NCI-H1417 treated with DMSO at 0.1 percent for 48 hours (cell line): ENCODE measurements at places on chromosomes 7 and 10.

GRCh38 chr7:35485436-35485835 lies 209.5 kb downstream of the HERPUD2 start:
- no peak for DNase-seq

DNA sequence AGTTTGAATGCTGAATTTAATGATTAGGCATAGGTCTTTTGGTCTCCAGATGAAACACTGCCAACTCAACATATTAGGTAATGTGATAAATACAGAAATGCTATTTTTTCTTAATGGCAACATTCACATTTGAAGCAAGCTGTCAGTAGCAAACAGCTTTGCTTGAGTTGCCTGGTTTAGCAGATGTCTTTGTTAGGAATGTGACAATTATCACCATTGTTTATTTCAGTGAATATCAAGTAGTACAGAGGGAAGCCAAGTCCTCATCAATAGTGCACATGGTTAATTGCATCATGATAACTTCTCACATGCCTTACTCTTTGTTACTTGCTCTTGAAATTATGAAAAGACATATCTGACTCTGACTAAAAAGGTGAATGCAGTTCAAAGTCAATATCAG lies 23.7 kb upstream of the SEPTIN7 start:
- no peak for DNase-seq

DNA sequence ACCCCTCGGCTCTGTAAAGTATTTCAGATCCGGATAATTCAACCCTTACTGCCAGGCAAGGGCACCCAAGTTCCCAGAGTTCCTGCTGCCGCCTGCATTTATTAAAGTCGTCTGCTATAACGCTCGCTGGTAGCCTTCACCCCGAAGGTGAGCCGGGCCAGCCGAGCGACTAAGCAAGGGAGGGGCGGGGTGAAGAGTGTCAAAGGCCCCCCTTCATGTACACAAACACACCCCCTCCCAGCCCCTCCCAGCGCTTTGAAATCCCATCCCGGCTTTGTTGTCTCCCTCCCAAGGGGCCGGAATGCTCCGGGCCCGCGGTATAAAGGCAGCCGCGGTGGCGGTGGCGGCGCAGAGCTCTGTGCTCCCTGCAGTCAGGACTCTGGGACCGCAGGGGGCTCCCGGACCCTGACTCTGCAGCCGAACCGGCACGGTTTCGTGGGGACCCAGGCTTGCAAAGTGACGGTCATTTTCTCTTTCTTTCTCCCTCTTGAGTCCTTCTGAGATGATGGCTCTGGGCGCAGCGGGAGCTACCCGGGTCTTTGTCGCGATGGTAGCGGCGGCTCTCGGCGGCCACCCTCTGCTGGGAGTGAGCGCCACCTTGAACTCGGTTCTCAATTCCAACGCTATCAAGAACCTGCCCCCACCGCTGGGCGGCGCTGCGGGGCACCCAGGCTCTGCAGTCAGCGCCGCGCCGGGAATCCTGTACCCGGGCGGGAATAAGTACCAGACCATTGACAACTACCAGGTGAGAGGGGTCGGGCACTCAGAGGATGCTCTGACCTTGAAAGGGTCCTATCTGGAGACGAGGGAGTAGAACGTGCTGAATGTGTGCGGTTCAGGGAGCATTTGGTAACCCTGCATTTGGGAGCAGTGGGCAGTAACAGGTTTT lies at the start of gene DKK1:
DKK1 (plus strand) TSS at position 349 of the 889 bp plus-strand sequence; CDS start at position 503, 154 bp downstream.
- no peak for DNase-seq

DNA sequence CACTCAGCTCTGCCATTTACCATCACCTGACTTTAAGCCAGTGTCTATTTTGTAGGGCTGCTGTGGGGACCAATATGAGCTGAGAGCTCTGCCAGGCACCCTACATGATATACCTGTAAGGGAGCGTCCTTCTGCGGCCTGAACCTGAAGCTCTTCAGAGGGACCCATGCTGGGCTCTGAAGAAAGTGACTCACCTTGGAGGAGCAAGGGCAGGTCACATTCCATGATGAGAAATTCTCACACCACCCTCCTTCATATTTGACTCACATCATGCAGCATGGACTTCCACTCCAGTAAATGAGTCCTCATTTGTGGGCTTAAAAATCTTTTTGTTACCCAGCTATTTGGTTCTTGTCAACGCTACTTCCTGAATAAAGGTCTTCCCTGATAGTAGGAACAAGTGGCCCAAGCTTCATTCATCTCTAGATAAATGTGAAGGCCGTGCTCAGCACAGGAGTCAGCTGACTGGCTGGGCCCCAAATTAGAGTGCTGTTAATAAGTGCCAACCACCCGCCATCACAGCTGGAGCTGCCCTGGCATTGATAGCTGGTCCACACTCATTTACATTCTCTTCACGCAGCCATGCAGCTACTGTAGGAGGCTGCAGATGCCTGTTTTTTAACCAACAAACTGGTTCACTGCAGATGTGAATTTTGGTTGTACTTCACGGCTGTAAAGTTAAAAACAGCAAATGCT lies 78.4 kb downstream of the RNF216 start:
- DNase-seq: no peak

GRCh38 chr7:125934539-125934938 lies 1004.9 kb upstream of the POT1 start:
- DNase-seq: peak; percentile 36

DNA sequence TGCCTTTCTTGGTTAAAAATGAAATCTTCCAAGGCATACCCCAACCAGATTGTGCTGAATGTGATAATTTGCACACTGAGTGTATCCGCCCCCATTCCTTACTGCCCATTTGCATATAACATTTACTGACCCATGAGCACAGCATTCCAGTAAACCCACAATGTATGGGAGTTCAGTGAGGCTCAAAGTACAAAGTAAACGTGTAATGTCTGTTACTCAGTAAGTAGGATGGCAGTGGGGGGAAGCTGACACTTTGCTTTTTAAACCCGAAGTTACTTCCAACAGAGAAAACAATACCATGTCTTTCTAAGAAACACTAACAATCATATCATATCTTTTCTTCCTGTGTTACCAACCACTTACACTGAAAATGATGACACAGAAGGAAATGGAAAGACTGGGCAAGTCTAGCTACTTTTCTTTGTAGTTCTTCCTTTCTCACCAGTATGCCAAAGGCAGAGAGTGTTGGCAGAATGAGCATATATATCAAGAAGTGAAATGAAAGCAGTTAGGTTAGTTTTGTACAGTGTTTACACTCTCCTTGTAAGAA lies 27.1 kb upstream of the SOSTDC1 start:
- DNase-seq: no peak

DNA sequence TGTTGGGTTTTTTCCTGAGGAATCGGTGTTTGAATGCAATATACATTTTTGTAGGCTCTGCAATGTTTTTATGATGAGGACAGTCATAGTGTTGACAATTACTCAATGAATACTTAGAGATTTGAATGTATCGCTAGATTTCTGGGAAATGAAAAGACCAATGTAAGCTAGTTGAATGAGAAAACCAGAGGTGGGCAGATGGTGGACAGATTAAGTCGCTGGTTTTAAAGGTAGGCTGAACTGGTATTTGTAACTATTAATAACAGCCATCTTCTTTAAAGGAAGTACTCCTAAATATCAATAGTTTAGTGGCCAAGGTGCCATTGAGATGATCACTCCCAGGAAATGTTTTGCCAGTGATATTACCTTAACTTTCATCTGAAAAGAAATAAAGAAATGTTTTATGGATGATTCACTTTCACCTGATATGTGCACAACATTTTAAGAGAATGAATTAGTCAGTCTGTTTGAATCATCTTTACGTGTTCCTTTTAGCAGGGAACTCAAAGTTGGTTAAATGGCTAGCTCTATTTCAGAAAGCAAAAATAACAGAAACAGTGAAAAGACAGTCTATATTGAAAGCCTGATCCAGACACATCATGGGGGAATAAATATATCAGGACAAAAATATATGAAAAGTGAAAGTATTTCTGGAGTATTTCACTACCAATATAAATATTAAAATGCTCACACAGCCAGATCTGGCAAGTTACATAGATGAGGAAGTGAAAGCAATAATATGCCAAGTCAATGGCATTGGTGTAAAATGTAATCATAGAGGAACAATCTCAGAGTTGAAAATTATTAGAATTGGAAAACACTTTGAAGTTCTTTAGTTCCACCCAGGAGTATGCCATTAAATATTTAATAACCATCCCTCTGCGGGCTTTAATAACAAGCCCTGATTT lies 20.7 kb downstream of the MET start:
- no peak for DNase-seq

- no peak for DNase-seq
Measured at GRCh38 chr7:137681657-137682562, 164.9 kb downstream of the DGKI start.

GRCh38 chr7:157617401-157617800 lies 280.6 kb downstream of the DNAJB6 start:
- no peak for DNase-seq

- no peak for DNase-seq
Measured at GRCh38 chr10:122464250-122464510, 2.8 kb downstream of the HTRA1 start.

DNA sequence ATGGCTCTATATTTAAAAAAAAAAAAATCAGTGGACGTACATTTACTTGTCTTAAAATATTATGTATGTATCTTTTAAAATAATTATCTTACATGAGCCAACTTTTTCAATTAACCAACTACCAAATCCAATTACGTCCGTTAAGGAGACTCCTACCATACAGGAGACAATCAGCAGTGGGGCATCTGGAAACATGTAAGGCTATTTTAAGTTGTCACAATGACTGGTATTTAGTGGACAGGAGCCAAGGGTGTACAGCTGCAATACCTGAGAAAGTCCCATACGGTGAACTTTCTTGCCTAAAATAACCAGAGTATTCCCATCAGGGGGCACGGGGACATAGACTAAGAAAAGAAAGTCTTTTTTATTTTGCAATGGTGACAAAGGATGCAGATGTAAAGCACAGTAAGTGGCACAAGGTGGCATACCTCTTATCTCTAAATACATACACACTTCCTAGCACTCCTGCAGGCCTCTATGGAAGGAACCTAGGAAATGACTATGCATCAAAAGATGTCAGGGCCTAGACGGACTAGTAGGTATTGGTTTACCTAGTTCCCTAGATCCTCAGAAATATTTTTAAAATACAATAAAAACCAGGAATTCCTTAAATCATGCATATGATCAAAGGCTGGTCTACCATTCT lies 16.0 kb upstream of the TLL2 start:
- no peak for DNase-seq

DNA sequence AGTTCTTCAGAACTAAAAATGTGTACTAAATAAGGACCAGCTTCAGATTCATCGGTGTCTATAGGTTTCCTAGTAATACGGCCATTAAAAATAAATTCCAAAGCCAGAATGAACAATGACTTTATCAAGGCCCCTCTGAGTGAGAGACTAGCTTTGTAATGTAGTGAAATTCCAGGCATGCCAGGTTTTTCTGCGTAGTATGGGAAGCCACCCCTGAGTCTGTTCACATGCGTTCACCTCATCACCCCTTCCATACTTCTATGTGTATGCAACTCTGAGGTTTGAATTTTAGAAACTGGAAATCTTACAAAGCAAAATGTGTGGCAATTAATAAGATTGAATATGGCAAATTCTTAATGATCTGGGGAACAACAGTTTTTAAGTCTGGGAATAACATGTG lies 24.5 kb downstream of the RNF32 start:
- DNase-seq: no peak

GRCh38 chr10:33566001-33566400 lies 231.5 kb upstream of the NRP1 start:
- no peak for DNase-seq

DNA sequence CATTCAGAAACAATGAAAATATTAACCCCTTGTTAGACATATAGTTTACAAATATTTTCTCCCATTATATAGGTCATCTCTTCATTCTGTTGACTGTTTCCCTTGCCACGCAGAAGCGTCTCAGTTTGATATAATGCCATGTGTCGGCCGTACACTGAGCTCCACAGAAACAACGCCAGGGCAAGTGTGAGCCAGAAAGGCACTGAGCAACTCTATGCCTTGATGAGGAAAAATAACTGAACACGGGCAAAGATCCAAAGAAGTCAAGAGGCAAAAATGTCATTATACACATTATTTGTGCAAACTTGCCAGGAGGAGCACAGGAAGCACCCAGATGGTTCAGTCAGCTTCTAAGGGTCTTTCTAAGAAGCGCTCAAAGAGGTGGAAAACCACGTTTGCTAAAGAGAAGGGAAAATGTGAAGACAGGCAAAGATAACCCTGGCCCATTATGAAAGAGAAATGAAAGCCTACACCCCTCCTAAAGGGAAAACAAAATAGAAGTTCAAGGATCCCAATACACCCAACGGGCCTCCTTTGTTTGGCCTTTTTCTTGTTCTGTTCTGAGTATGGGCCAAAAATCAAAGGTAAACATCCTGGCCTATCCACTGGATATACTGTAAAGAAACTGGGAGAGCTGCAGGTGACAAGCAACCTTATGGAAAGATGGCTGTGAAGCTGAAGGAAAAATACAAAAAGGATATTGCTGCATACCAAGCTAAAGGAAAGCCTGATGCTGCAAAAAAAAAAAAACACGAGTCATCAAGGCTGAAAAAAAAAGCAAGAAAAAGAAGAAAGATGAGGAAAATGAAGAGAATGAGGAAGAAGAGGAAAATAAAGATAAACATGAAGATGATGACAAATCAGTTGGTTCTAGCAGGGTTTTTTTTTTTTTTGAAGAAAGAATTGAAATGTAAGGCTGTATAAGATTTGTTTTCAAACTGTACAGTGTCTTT lies 15.5 kb downstream of the ARHGAP12 start:
- no peak for DNase-seq

GRCh38 chr10:68900427-68901104 lies 549 bp upstream of the DDX50 start:
- peak; percentile 63 for DNase-seq

- no peak for DNase-seq
Measured at GRCh38 chr10:132399117-132400035, 2.4 kb downstream of the PWWP2B start.

DNA sequence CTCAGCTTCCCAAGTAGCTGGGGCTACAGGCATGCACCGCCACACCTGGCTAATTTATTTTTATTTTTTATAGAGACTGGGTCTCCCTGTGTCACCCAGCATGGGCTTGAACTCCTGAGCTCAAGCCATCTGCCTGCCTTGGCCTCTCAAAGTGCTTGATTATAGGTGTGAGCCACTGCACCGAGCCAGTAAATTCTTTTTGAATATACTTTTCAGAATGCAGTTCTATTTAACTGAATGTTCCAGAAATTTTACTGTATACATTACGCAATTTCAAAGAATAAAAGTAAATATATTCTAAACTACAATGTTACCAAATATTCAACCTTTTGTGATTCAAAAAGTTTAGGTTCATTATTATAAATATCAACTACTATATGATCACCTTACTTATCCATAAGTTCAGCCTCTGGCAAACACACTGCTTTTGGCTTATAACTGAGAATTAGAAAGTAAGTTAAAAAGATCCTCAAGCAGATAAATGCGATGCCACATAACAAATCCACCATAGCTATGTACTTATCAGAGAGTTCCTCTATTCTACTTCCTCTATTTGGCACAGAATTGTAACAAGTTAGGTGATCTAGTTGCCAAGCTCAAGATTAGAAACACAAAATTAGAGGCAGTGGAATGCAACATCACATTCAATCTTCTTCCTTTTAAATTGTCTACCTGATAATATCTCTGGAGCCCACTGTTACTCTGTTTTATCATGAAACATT lies 118.2 kb downstream of the ANK3 start:
- no peak for DNase-seq
